ENCODE measurements at places on chromosomes 11 and 22.

GRCh38 chr11:13465909-13466371 is 2.9 kb upstream of the BTBD10 start:
- no peak for DNase-seq

DNA sequence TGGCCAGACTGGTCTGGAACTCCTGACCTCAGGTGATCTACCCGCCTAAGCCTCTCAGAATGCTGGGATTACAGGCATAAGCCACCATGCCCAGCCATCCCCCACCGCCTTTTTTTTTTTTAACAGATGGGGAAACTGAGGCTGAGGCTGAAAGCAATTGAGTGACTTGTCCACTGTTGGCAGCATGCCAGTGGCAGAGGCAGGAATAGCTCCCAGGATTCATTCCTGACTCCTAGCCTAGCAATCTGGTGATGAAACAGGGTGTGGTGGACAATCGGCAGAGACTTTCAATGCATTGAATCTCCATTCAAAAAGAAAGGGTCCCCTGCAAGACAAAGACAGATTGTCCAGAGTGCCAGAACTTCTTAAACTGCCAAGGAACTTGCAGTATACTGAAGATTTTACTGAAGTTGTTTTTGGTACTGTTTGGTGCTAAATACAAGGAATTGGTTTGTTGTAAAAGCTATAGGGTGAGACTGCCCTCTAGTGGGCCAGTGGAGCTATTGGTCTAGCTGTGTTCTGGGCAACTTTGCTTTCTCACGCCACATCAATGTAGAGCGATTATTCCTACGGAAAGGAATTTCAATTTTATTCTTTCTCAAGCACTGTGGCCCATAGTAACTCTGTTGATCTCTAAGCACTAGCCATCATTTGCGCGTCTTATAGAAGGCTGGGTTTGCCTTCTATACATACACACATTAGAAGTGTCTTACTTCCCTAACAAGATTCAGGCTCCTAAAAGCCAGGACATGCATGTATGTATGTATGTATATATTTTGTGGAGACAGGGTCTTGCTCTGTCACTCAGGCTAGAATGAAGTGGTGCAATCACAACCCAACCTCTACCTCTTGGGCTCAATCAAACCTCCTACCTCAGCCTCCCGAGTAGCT is 21.0 kb downstream of the C22orf31 start:
- DNase-seq: peak; percentile 79

DNA sequence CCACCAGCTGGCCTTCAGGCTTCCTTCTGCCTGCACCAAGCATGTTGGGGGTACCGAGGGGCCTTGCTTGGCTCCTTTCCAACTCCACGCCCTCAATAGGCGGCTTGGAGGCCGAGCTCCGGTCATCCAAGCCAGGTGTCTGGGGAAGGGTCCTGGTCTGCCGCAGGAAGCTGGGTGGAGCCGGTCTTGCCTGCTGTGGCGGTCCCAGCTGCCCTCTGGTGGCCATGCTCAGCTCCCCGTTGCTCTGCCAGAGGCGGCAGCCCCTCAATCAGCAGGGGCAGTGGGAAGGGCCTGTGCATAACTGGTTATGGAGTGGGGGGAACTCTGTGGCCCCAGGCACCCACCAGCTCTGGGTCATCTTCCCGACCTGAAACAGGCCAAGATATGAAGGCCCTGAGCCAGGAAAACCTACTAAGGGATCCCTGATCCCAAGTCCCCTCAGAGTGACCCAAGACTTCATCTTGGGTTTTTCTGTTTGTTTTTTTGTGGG is 3.2 kb downstream of the ARVCF start:
- peak; percentile 57 for DNase-seq

GRCh38 chr22:50148991-50149721 is 21.4 kb upstream of the PANX2 start:
- peak; percentile 83 for DNase-seq

- no peak for DNase-seq
Observed at GRCh38 chr11:121654259-121654842, 201.6 kb upstream of the SORL1-AS1 start.

GRCh38 chr11:46437122-46437689 is 45.6 kb upstream of the CHRM4 start:
- DNase-seq: no peak

DNA sequence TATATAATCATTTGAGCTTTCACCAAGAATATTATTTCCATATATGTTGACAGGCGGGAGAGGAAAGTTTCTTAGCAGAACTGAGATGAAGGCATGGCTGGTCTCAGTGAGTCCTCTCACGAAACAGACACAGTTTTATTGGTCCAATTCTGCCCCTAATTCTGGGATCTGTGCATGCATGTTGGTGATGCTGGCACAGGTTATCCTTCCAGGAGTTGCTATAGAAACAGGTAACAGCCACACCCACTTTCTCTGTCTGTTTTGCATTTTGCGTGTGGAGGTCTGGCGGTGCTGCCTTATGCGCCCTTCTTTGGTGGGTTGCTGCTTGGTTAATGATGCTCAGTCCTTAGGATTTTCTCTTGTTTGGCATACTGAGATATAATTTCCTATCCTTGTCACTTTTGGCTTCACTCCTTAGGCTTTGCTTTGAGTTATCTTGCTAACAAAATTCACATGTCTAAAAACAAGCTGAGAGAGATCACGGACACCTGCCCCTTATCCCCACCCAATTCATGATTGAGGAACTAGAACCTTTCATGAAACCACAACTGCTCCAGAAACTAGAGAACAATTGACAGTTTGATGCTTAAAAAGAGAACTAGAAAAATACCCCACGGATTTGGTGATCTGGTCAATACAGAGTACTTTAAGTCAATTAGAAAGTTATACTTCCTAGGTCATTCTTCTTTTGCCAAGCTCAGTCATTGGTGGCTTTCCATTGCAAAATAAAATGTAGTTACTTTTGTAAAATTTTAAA is 189.3 kb downstream of the FAT3 start:
- no peak for DNase-seq

GRCh38 chr11:97158243-97158642 is 768.4 kb downstream of the JRKL start:
- no peak for DNase-seq

DNA sequence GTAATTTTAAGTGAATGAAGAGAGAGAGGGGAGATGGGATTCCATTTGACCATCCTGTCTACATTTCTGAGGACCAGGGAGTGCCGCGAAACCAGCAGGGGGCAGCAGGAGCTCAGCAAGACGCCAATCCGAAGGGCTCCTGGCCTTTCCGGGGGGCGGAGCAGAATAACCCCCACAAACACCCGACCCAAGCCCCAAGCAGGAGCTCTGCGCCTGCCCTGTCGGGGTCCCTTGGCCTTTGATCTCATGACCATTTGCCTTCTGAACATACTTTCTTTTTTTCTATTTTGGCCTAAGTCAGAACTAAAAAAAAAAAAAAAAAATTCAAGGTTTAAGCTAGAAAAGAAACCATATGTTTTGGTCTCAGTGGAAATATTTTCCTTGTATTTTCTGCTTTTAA is 21.9 kb upstream of the SCN2B start:
- DNase-seq: peak; percentile 91

DNA sequence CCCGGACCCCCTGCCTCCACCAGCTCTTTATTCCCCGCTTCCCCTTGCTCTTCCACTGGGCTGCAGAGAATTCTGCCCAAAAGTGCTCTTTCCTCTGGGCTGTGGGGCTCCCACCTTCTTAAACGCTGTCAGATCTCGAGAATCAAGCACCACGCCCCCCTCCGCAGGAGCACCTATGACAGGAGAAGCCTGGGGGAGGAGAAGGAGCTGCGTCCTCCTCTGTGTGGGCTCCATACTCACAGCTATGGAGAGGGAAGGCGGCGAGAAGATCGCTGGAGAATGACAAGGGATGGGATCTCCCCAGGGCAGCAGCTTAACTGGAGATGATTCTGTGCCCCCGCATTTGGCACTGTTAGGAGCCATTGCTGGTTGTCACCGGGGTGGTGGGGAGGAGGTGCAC is 19.7 kb downstream of the SHISAL1 start:
- DNase-seq: no peak

DNA sequence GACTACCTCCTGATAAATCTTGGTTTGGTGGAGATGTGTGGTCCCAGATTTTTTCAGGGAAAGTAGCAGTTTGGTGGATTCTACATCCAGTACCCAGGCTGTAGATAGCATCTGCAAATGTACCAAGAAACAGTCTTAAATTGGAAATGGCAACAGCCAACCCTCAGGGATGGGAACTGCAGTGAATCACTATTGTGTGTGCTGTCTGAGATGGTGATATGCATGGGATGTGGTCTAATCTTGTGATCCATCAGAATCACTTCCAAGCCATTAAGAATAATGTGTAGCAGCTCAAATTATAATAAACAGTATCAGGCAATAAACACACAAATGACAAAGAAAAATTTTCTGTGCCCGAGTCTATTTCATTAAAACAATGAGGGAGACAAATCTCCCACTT is 3.4 kb downstream of the OLFML1 start:
- no peak for DNase-seq

DNA sequence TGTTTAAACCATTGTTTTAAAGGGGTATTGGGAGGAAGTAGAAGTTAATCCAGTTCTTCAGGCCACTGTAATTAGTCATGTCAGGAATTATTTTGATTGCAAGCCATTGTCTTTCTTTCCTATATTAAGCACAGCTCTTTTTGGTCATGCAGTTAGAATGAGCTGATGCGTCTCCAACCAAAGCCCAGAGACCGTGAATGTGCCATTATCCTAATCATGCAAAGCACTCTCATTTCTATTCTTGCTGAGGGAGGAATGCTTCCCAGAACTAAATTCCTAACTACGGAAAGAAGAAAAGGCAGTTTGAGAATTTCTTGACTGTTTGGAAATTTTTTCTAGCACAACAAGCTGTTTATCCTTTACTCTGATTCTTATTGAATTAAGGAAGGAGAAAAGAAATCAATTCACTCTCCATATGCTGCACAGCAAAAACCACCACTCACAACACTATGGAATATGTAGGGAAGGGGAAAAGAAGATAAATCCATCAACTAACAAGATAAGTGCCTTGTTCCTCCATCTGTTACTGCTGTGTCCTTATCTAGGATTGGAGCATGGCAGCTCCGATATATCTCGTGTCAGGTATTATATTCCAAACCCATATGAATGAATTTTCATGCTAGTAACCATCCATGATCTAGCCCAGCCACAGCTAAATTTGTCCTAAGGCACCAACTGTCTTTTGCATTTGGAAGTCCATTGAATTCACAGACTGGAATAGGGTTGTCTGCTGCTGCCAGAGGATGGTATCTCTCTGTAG is 70.8 kb downstream of the NTM start:
- DNase-seq: no peak

DNA sequence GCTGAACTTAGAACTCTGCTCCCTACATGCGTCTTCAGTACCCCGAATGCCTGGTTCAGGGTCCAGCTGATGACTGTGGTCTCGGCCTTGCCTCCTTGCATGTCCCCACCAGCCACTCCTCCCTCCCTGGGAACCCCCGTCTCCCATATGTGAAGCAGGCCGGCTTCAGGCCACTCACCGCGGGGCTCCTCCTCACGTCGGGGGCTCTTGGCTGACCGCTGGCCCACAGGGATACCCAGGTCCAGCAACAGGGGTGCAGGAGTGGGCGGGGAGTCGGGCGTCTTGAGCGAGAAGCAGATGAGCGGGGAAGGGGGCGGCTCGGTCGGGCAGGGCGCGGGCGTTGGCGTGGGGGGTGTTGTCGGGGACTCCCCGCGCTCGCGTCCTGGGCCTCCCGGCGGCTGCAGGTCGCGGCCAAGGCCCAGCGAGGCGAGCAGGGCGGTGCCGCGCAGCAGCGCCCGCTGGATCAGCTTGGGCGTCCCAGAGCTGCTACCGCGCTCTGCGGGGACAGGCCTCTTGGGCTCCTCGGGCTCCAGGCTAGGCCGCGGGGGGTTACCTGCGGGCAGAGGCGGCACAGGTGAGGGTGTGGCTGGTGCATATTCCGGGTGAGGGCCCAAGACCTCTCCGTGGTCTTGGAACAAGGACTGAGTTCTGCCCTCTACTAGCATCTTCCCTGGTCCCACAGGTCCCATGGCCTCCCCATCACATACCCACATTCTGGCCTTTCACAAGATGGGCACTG is 3.8 kb upstream of the KCNK7 start:
- no peak for DNase-seq

- DNase-seq: peak; percentile 6
Observed at GRCh38 chr22:26172389-26172990, 3.2 kb downstream of the SEZ6L start.

DNA sequence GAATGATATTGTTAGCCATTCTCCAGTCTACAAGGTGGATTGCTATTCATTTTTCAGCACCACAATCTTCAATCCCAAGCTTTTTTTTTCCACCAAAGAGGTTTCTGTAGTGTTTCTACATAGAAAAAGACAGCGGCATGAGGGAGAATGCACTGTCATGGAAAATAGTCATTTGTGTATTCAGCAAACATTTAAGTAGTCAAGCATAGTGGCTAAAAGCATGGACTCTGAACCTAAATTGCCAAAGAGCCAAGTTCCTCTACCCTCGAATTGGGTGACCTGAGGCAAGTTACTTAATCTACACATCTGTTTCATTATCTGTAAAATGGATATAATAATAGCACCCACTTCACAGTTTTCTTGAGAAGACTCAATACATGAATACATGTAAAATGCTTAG is 14.2 kb downstream of the GAS2 start:
- no peak for DNase-seq

- no peak for DNase-seq
Observed at GRCh38 chr11:28417601-28418323, 309.6 kb downstream of the METTL15 start.

DNA sequence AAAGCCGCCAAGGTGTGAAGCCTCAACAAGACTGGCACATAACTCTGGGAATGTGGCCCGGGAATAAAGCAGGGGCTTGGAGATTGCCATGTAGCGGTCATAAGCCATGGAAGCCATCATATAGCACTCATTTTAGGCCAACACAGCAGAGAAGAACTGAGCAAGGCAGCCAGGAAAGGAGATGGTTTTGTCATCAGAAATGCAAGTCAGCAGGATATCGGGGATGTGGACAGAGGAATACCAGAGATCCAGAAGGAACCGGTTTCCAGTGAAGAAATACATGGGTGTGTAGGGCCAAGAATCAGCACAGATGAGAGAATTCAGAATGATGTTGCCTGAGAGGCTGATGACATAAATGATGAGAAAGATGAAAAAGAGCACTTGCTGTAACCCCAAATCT is 3.0 kb upstream of the OR9G4 start:
- DNase-seq: no peak

- DNase-seq: peak; percentile 19
Observed at GRCh38 chr22:41094041-41094593, 1.7 kb downstream of the EP300 start.

DNA sequence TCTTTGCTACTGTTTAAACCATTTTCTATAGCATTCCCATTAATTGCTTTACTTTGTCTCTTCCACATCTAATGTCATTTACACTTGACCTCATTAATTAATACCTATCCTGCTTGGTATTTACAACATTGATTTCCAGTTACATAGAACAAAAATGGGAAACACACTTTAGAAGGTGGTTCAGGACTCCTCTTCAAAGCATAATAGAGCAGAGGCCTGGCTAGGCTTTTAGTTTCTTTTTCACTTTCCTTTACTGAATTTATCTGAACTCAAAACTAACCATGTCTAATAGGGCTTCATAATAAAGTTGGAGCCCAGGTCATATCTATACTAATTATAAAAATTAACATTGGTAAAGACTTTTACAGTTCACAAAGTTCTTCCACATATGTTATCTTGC is 648.0 kb upstream of the KIRREL3 start:
- no peak for DNase-seq

Data from CD4-positive, alpha-beta T cell treated with Interleukin-17A for 4 hours (primary cell).